ENCODE measurements at places on chromosomes 6 and 20.

DNA sequence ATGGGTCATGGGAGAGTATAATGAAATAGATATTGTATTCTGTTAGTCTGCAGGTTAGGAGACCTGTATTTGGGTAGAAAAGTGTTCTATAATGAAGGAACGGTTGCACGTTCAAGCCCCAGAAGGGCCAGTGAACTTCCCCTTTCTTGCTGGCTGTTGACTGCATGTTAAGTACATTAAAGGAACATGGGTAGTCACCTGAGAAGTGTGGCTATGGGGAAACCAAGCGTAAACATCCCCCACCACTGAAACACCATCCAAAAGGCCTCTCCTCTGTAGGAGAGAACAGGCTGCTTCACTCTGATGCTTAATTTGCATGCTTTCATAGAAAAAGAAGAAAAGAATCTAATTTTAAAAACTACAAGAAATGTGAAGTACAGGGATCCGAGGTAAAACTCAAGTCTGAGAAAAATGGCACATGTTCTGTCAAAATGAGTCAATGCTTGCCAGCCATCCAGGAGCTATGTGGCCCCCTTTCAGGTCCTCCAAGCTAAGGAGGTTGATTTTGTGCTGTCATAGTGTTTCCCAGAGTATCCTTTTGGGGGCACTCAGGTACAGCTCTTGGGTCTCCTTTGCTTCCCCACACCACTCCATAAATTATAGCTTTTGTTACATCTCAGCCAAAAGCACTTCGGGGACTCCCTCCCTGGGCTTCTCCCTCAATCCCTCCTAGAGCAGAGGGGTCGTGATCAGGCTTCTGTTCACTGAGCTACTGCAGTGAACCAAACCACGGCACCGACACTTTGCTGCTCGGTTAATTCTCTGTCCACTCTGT, 283.7 kb upstream of the AGPAT4 start:
- no peak for DNase-seq

DNA sequence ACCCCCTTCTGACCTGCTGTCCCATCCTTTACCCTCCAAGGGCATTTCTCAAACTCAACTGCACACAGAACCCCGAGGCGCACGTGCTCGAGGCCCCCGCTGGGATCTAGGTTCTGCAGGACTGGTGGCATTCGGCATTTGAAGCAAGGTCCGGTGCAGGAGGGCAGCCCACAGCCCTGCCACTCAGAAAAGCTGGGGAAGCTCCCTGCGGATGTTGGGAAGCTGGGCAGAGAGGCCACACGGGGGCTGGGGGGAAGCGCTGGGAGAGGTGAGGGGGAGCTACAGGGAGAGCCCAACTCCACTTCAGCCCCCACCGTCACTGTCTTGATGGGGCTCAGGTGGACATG, 51.2 kb upstream of the SLCO4A1 start:
- DNase-seq = no peak

- no peak for DNase-seq
Measured at GRCh38 chr6:105429676-105430075, 26.8 kb upstream of the PREP start.

- no peak for DNase-seq
Measured at GRCh38 chr20:53335555-53335954, 258.1 kb downstream of the ZNF217 start.

DNA sequence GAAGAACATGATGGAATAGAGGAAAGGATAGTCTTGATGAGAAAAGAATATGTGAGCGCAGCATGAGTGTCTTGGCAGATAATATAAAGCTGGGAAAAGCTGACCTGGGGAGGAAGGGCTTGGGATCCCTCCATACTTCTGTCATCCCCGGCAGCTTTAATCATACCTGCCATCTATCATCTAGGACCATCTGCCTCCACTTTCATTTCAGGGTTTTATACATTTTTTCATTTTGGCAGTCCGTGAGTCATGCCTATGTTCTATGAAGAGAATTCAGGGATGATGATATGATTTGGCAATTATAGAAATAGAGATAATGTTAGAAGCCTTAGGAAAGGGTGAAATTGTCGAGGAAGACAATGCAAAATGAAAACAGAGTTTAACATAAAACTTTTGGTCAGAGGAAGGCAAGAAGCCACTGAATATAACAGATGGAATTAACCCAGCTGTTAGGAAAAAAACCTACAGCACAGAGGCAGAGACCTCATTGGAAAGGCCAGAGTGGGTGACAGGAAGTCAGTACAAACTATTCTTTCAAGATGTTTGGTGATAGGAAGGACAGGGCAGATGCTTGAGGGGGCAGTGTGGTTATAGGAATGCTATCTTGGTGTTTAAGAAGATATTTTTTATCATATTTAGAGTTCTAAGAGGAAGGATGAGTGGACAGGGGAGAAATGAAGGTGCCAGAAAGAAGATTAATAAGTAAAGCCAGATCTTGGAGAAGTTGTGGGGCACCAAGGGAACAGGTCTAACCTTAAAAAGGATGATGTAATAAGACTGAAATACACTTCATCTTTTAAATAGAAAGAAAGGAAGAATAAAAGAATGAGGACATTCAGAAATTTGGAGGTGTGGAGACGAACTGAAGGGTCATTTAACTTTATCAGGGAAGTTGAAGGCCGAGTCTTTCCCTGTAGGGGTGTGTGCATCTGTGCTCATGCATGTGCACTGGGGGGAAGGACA, 37.8 kb downstream of the MARCKS start:
- no peak for DNase-seq

DNA sequence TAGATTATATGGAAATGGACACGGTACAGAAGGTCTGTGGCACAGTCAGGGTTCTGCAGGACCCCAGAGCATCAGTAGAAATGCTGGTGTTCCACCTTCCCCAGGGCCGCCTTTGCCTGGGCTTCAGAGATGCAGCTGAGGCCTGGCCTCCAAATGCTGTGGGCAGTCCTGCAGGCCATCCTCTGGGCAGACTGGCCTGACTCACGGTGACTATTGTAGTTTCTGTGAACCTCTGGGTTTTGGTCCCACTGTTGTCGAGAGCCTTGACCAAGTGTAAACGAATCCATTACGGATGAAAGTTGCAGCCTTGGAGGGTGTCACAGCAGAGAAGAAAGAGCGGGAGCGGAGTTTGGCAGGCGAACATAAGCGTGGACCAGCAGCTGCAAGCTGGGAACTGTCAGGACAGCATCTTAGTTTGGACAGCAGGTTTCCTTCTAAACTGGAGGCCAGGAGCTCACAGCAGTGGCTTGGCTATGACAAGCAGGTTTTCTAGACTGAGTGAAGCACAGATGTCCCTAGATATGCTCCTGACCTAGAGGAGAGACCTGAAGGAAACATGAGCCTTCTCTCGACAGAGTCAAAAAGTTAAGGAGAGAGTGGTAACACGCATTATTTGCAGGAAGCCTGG, 46.2 kb upstream of the BCLAF1 start:
- no peak for DNase-seq

DNA sequence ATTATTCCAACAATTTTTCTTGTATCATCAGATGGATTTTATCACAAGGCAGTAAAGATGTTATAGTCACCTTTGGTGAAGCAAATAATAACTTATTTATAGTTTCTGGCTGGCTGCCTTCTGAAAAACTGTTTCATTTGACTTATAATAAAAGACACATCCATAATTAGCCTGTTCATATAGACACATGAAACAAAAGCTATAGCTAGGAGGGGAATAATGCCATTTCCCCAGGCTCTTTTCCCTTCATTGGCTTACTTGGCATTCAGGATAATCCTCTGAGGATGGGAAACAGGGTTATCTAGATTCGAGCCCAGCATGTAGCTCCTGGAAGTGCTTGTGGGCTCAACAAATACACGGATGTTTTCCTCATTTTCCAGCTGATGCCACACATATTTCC, 17.5 kb downstream of the MMP24 start:
- no peak for DNase-seq

DNA sequence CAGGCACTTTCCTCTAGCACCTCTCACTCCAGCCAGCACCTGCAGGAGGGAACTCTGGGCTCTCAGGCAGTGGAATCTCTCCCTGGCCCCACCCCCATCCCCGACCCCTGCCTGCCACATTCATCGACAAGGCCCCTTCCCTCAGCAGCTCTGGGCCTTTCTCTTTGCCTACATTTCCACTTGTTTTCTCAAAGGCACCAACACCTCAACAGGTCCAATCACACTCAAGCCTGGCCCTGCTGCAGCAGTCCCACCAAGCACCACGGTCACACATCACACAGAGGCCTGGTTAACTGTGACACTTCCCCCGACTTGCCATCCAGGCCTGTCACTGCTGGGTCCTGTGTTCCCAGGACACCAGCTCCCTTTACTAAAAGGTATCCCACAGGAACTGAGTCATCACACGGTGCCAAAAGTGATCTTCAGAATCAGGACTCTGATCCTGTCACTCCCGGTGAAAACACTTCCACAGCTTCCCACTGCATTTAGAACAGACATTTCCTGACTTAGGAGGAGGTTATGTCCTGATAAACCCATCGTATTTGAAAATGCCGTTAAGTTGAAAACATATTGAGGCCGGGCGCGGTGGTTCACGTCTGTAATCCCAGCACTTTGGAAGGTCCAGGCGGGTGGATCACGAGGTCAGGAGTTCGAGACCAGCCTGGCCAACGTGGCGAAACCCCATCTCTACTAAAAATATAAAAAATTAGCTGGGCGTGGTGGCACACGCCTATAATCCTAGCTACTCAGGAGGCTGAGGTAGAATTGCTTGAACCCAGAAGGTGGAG, 54.9 kb downstream of the MYH7B start:
- no peak for DNase-seq

- DNase-seq = no peak
Measured at GRCh38 chr6:195861-196360, 96.4 kb upstream of the DUSP22 start.

GRCh38 chr20:34904202-34904621, 27.8 kb downstream of the ACSS2 start:
- DNase-seq = no peak

GRCh38 chr6:165804331-165805066, 141.5 kb upstream of the PDE10A start:
- no peak for DNase-seq
